ENCODE measurements at places on chromosomes 6 and 20.

- DNase-seq, result no peak
Measured at GRCh38 chr20:22464312-22465003, 119.9 kb downstream of the FOXA2 start.

- no peak for DNase-seq
Measured at GRCh38 chr6:12065321-12066140, 53.4 kb downstream of the HIVEP1 start.

DNA sequence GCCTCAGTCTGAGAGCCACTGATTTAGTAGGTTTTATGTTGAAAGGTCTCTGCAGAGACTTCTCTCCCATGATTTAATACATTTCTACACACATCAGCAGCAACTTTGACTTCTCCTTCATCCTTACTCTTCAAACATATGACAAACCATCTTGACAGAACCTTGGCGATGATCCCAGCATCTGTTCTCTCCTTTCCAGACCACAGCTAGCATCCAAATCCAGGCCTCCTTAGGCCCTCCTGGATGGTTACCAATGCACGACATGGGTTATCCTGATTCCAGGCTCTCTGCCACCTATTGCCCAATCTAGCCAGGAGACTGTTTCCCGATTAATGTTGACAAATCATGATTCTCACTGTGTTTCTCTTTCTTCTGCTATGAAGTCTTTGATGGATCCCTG lies 16.8 kb downstream of the LAMA4 start:
- DNase-seq, result peak; percentile 97

DNA sequence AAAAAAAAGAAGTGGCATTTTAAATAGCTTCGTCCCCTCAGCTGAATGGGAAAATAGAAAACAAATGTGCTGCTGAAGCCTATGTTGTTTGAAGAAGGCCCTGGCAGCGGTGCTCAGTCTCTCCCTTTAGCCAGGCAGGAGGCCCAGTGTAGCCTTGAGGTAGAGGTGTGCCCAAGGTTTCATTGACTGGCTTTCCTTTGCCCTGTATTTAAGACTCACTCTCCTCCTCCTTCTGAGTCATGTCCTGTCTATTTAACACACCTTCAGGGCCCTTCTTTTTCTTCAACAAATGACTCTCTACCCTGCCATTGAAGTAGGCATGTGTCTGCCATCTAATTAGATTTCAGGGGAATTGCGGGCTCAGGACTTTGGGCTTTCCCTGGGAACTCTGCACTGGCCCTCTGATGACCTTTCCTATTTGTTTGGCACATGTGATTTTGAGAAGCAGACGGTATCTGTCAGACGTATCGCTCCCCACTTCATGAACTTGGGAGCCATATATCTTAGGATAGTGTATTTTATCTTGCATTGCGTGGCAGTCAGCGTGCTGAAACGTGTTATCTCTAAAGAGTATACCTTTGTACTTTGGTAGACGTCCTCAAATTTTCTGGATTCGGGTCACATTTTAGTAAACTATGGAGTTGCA lies 4.3 kb downstream of the TJAP1 start:
- DNase-seq, result no peak
